ENCODE measurements at places on chromosomes 3 and 15. TPM values are rescaled to one million over a fixed set of nuclear protein-coding genes. Genes with fewer than 3 reads are reported as not detected.

Gene MYH15
- total RNA-seq: 0.14 TPM

Gene GOLGA6L22
- total RNA-seq: not detected

DNA sequence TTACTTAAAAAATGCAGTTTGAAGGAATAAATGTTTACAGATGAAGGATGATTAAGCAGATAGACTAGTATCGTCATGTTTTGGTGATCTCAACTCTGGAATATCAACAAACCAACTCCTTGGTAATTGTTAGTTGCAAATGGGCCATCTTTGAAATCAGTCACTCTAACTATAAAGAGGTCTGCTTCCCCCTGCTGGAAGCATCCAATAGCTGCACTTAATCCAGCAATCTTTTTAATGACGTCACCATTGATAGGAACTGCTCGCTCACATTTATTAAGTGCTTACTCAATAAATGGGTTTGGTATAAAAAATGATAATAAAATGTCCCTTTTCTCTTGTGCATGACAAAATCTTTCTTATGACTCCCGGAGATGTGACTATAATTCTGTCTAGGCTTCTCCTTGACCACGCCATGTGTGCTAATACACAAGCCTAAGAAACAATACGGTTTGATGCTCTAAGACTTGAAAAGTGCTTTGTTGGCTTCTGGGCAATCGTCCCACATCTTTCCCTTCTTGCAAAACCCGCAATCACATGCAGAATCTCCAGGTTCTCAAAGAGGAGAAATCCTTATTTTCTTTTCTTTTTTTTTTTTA is 227.6 kb upstream of the POU1F1 start:
- DNase-seq: no peak

DNA sequence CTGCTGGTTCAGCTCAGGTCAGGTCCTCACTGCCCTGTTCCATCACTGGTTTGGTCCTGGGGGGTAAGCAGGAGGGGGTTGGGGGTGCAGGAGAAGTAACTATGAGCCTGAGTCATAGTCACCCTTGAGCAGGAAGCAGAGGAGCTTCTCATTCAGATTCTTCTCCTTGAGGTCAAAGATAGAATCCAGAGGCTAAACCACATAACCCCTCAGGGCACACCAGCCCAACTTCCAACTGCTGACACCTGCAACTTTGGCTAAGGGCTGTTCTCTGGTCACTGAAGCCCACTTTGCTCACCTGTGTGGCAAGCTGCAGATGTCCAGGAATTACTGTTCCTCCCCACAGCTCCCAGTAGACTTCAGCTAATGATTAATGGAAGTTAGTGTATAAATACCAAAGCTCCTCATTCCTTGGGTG is 48.8 kb upstream of the LRRFIP2 start:
- no peak for DNase-seq

DNA sequence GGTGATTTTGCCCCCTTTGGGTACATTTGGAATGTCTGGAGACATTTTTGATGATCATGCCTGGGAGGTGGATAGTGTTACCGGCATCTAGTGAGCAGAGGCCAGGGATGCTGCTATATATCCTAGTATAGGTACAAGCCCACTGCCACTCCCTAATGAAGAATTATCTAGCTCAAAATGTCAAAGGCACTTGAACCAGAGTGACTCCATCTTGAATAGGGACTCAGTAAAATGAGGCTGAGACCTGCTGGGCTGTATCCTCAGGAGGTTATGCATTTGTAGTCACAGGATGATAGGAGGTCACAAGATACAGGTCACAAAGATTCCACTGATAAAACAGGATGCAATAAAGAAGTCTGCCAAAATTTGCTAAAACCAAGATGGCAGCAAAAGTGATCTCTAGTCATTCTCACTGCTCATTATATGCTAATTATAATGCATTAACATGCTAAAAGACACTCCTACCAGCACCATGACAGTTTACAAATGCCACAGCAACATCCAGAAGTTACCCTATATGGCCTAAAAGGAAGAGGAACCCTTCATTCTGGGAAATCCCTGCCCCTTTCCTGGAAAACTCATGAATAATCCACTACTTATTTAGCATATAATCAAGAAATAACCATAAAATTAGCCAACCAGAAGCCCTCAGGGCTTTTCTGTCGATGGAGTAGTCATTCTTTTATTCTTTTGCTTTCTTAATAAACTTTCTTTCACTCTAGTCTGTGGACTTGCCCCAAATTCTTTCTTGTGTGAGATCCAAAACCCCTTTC is 40.0 kb upstream of the FAM3D start:
- DNase-seq: no peak

Gene MUC20
- total RNA-seq: 0.29 TPM

DNA sequence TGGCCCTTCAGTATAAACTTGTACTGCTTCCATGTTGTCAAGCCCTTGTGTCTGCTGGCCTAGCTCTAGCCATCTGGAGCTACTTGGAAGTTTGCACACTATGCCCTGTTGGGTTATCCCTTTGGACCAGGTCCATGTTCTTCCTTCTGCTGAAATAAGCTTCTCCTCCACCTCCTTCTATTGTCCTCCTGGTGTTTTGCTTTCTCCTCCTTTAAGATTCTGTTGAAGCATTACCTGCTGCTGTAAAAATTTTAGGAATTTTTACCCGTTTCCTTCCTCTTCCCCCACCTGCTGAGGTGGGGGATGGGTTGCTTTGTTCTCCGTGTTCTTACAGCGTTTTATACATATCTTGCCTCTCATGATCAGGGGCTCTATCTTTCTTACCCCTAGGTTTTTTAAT is 51.7 kb downstream of the SH3GL3 start:
- no peak for DNase-seq

Gene HHLA2
- total RNA-seq: 1.3 TPM

DNA sequence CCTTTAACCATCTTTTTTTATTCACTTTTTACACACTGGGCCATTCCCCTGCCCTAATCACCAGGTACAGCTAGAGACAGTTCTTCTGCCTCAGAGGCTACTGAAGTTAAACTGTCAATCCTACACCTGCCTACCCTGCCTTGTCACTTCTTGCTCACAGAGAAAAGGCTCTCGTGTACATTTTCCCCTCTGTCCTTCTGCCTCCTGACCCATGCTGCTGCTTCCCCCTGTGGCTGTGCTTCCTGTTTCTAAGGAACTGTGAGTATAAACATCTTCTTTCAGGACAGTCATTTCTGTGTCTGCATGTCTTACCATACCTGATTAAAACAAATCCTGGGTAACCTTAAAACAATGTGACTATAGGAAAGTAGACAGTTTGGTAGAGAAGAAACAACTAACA is 236.4 kb upstream of the MRPL3 start:
- no peak for DNase-seq

GRCh38 chr15:36612063-36612788 is 32.8 kb downstream of the CDIN1 start:
- no peak for DNase-seq

Gene SNRPN
- 66.7 TPM for total RNA-seq

GRCh38 chr15:73344056-73344455 is 24.7 kb downstream of the HCN4 start:
- no peak for DNase-seq
